Hematopoietic multipotent progenitor cell treated with erythropoietin and hydrocortisone succinate and interleukin-3 and kit ligand, for 15 days (in vitro differentiated cells): ENCODE measurements at places on chromosomes 6 and 20.

- no peak for DNase-seq
These were observed 1.4 kb upstream of the RNASET2 start for GRCh38 chr6:166957805-166958076.

- no peak for DNase-seq
These were observed 63.0 kb upstream of the RIN2 start for GRCh38 chr20:19695081-19695480.

GRCh38 chr6:37822851-37823682 lies 3.5 kb downstream of the ZFAND3 start:
- DNase-seq = peak; percentile 76

- DNase-seq = no peak
These were observed 23.0 kb downstream of the ELOVL5 start for GRCh38 chr6:53325785-53326184.

DNA sequence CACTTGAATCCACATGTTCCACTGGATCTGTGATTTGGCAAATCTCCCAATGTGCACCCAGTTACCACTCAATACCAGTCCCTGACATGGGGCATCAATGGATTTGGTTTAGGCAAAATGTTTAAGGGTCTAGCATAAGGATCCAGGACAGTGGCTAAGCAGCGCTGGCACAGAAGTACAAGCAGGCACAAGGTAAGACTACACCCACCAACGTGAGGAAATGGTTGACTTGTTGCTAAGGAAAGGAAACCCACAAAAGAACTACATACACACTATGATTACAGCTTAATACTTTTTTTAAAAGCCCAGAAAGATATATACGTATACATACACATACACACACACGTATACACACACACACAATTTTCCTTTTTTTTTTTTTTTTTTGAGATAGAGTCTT lies 79.0 kb downstream of the DNAAF9 start:
- DNase-seq = no peak

DNA sequence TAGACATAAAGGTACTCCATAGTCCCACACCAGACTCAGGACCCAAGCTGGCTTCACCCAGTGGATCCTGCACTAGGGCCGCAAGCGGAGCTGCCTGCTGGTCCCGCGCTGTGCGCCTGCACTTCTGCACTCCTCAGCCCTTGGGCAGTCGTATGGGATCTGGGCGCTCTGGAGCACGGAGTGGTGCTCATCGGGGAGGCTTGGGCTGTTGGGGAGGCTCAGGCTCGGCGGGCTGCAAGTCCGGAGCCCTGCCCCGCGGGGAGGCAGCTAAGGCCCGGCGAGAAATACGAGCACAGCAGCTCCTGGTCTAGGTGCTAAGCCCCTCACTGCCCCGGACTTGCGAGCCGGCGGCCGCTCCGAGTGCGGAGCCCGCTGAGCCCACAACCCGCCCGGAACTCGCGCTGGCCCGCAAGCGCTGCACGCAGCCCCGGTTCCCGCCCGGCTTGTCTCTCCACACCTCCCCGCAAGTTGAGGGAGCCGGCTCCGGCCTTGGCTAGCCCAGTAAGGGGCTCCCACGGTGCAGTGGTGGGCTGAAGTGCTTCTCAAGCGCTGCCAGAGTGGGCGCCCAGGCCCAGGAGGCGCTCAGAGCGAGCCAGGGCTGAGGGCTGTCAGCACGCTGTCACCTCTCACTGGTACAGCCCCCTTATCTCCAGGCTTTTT lies 33.4 kb upstream of the GCNT2 start:
- no peak for DNase-seq

- DNase-seq = no peak
These were observed 46.7 kb upstream of the IRF4 start for GRCh38 chr6:344816-345340.

DNA sequence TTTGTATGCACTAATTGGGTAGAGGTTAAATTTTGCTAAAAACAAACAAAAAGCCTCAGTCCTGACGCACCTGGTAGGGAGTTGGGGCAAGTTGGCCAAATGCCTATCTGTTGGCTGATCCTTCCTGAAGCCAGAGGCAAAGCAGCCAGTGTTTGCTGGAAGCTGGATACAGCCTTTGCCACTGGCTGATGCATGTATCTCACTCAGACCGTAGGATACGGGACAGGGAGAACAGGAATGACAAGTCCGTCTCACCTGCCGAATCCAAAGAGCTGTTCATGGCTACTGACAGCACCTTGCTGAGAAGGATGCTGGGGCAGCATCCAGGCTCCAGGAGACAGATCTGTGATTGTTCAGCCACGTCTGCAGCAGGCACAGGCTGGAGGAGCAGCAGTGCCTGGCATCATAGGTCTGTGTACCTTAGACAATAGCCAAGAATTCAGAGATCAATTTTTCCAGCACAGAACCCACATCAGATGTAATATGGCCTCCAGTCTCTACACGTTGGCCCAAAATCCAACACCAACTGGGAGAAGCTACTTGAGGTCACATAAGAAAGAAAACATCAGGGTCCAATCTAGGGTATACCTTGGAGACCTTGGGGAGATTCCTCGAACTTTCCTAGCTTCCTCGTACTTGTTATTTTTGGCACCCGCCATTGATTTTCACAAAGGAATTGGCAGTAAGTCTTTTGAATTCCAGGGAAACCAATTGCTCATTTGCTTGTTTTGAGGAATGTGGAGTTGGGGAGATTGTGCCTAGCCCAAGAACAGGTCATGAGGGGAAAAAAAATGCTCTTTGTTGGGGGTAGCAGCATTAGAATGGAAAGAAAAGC lies 108.5 kb upstream of the ARMC2 start:
- DNase-seq = no peak
